ENCODE measurements at places on chromosomes 5 and 9.

GRCh38 chr9:2170722-2171121 is 155.6 kb downstream of the SMARCA2 start:
- no peak for DNase-seq

GRCh38 chr9:26945591-26945990 is 1.5 kb downstream of the PLAA start:
- no peak for DNase-seq

GRCh38 chr5:142065273-142065672 is 43.3 kb upstream of the NDFIP1 start:
- no peak for DNase-seq

- no peak for DNase-seq
These were observed 63.8 kb downstream of the GHR start for GRCh38 chr5:42487077-42487476.

- no peak for DNase-seq
These were observed 159.7 kb upstream of the SEMA6A start for GRCh38 chr5:116733991-116734975.

- DNase-seq: no peak
These were observed 44.5 kb upstream of the DPYSL3 start for GRCh38 chr5:147554261-147554817.

GRCh38 chr5:178323541-178323865 is 90.9 kb upstream of the PHYKPL start:
- no peak for DNase-seq

DNA sequence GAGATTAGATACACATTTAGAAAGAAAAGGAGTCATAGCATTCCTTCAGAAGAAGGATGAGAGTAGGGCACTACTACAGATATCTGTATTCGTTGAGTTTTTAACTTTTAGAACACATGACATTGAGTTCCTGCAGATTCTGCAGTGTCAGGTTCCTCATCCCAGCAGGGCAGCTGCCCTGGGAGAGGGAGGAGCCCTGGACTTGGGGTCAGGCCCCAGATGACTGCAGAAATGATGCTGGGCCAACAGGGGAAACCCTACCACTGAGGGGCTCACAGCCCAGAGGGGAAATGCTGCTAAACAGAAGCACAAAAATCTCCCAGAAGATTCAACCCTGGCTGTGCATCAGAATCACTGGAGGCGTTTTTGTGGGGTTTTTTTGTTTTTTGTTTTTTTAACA is 68.9 kb upstream of the TAF1L start:
- no peak for DNase-seq

DNA sequence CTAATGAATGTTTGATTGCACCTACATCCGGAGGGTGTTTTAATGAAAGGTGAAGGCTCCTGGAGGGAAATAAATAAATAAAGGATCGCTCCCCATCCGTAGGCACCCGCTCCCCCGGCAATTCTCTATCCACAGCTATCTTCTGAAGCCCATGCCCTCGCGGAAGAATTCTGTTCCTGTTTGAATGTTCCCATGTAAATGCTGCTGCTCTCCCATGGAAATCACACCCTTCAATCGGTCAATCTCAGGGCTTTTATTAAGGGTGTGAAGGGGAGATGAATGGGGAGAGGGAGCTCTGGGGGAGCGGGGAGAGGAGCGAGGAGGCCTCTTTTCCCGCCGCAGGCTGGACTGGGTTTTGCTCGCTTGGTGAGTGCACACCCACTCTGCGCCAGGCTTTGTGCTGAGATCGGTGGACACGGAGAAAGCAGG is 21.1 kb upstream of the ARAP3 start:
- no peak for DNase-seq

DNA sequence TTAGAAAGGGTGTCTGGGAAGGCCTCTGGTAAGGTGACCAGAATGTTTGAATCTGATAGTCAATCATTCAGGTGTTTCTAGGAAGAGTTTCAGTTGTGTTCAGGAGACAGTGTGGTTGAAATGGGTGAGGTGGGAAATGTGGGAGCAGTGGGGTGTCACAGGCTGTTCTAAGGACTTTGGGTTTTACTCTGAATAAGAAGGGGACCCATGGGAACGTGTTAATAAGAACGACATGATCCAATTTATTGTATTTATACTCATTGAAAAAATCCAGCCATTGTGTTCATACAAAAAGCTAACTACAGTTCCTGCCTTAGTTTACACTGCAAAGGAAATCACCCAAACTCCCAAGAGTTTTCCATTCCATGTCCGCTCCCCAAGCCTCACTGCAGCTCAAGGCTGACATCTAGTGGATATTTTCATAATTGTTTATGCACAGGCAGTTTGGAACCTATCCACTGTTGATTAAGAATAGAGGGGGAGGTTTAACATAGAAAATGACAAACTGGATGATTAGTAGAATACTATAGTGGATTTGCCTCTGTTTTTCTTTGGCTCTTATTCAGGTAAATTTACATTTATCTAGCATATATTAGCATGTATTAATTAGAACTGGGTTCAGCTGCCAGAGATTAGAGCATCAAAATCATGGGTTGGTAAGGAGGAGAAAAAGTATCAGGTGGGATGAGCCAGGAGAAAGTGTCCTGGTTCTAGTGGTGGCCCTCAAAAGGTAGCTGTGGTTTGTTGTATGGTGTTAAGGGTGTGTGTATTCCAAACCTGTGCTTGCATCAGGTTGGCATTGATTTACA is 17.7 kb downstream of the CAVIN4 start:
- no peak for DNase-seq

DNA sequence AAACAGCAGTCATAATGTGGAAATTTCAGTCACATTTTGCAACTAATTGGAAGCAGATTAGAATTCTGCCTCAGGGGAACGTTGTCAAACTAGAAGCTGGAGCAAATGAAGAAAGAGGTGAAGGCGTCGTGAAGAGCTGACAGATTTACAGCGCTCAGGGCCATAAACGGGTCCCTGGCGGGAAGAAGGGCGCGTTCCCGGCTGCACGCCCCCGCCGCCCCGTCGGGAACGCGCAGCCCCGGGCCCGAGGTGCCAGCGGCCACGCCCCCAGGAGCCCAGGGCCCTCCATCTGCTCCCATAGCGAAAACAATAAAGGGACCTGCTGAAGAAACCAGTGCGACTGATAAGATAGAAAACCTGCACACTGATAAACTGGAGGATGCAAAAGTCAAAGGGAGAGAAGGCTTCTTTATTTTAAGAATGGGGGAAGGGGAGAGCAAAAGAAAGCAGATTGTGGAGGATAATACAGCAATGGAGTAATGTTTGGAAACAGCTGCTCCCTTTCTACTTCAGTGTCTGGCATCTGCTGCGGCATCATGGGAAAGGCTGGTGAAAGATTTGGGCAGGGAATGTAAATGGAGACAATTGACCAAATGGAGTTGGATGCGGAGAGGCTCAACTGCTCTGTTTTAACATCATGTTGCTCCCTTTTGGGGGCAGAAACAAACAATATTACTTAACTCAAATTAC is 11.1 kb downstream of the ZNF608 start:
- no peak for DNase-seq

GRCh38 chr5:167713896-167714295 is 577.5 kb upstream of the WWC1 start:
- DNase-seq: no peak

DNA sequence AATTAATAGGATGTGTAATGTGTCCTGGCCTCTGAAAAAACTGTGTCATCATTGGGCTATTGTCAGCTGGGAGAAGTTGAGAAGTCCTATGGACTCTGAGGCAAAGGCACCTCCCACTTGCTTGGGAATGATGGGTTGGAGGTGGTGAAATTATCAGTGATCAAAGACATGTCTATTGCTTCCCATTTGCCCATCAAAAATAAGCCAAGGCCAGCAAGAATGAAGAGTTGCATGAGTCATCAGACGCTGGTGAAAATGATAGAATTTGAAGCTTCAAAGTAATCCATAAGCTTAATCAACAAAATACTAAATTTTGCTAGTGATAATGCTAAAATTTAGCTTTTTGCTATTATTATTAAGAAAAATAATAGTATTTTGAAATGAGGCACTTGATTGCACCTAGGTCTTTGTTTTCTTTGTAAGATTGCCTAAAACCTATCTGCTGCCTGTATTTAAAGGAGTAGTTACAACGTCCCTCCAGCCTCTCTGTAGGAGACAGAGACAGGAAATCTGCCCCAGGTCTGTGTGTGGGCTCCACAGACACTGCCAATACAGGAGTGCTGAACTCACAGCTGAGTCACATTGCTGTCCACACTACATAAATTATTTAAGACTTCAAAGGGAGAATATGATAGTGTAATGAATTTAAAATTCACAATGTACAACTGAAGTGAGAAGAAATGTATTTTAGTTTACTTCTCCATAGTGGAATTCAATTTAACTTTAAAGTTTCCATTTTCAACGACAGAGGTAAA is 48.4 kb upstream of the APC start:
- DNase-seq: no peak

- no peak for DNase-seq
These were observed 427.8 kb downstream of the KDM4C start for GRCh38 chr9:7185612-7186011.

- DNase-seq: no peak
These were observed 40.8 kb downstream of the LIFR start for GRCh38 chr5:38515646-38516045.

GRCh38 chr9:127878001-127878651 is 651 bp upstream of the AK1 start:
- no peak for DNase-seq

- no peak for DNase-seq
These were observed 134.6 kb upstream of the CPEB4 start for GRCh38 chr5:173753307-173754168.

DNA sequence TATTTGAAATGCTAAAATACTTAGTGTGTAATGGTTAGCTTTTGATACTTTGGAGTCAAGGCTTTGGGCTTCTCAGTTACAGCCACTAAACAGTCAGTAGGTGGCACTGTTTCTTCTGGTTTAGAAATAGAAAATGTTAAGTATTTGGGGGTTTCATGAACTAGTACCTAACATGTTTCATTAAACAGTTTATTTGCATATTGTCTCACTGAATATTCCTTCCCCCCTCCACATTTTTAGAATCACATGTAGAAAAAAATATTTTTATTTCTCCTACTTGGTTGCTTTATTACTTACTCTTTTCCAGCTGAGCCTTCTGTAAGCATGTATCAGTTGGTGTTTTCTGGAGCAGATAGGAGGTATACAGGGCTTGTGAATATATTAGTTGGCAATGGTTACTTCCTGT is 48.0 kb downstream of the IPO11 start:
- no peak for DNase-seq

DNA sequence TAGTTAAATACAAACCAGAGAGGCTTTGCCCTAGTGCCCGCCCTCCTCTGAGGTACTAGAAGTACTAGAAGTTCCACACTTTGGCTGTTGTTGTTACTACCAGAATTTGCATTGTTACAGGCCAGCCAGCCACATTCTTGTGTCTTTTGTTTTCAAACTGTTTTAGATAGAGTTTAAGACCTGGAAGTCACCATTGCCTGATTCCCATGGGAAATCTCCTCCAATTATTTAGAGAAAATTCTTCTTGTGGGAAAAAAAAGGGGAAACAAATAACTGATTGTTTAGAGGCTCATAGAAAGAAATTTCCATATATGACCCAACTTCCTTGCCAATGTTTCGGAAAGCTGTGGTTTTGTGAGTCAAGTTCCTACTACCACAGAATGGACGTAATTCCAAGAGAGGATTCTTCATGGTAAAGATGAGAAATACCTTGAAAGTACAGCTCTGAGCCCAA is 252.2 kb downstream of the GOLPH3 start:
- no peak for DNase-seq

- DNase-seq: no peak
These were observed 191.5 kb downstream of the FBXL7 start for GRCh38 chr5:15691521-15691920.

DNA sequence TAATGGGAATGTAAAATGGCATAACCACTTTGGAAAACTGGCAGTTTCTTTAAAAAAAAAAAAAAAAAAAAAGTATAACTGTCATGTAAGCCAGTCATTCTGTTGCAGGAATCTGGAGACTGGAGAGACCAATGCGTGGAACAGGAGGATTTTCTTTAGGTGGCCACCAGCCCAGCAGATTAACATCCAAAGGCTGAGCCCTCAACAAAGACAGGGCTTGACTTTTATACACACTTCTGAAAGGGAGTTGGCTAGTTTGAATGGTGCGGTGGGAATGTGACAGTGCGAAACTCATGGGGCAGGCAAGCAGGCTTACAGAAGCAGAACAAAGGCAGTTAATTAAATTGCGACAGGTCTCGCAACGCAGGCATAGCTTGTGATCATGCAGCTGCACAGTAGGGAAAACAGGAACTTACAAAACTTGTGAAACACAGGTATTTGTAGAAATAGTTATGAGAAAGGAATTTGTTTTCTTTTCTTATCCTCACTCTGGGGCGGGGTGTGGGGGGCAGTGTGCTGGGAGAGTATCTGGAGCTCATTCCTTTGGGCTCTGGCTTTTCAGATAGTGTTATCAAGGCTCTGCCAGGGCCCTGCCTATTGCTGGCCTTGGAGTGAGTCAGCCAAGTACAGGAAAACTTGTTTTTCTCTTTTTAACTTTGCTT is 12.0 kb downstream of the UIMC1 start:
- DNase-seq: no peak

DNA sequence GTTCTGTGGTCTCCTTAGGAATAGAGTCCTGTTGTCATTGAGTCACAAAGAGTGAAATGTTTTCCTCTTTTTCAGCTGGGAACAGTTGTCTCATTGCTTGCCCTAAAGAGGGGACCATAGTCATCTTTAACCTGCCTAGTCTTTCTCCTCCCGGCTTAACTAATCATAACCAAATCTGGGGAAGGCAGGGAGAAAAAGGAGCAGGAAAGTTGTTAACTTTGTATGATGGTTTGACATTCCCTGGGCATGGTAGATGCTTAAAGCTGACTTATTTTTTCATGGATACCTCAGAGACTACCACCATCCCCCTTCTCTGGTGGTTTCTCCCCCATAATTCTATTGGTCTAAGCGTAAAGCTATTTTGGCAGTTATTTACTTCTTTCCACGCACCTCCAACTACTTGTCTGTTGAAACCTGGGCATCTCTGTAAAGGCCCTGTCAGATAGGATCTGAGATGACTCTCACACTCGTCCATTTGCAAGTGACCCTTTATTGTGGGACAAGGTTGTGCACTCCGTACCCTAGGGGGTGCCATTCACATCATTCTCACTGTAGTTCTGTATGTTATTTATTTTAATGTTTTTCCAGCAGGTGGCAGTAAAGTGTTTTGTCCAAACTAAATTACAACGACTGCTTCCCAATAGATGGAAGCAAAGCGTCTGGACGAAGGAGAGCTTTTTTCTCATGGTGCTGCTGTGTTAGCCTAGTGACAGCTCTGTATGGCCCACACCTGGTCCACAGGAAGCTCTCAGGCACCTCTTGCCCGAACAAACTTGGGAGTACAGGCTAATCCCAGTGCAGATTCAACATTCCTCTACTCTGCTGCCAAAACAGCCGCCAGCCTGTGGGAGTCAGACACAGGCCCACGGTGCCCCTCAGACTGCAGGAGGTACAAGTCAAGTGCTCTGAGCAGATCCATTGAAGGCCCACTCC is 3.0 kb upstream of the FAM13B start:
- DNase-seq: no peak

All from cortex of kidney (tissue), 1 donor.